Stimulated activated CD8-positive, alpha-beta memory T cell treated with anti-CD3 and anti-CD28 coated beads, Interleukin-15, amount 100 ng/mL, for 4 hours (primary cell): ENCODE measurements at places on chromosomes 13 and 19.

DNA sequence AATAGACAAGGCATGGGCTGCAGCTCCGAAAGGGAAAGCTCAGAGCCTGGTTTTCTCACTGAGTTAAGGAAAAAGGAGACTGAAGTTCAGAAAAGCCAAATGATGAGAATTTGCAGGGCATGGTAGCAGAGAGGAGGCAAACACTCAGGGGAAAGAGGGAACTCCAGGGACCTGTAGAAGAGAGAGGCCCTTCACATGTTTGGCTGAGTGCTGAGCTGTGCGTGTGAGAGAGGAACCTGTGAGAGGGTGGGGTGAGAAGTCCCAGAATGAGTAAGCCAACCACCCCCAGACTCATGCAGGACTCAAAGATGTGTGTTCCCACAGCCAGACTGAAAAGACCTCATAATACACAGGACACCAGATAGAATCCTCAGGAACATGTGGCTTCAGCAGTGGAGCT is 2.8 kb upstream of the CRYL1 start:
- no peak for DNase-seq

DNA sequence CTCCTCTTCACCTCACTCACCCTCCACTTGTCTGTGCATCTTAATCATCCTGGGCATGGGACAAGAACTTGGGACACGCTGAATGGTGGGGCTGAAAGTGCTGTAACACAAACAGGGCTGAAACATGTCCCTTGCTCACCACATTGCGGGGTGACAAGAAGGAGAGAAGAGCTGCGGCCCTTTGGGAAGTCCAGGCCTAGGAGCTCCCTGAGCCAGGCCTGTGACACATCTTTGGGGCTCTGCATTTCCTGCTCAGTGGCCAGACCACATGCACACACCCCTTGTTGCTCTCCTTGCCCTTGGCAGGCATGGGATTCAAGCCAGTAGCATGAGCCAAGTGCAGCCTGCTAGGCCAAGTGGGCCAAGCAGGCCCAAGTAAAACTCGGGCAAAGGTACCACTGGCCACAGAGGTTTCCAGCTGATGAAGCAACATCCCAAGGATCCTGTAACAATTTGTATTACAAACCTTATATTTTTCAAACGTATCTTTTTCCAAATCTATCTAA is 1384.3 kb upstream of the PCDH20 start:
- no peak for DNase-seq

GRCh38 chr13:22287343-22287920 is 616.6 kb downstream of the FGF9 start:
- DNase-seq = no peak

DNA sequence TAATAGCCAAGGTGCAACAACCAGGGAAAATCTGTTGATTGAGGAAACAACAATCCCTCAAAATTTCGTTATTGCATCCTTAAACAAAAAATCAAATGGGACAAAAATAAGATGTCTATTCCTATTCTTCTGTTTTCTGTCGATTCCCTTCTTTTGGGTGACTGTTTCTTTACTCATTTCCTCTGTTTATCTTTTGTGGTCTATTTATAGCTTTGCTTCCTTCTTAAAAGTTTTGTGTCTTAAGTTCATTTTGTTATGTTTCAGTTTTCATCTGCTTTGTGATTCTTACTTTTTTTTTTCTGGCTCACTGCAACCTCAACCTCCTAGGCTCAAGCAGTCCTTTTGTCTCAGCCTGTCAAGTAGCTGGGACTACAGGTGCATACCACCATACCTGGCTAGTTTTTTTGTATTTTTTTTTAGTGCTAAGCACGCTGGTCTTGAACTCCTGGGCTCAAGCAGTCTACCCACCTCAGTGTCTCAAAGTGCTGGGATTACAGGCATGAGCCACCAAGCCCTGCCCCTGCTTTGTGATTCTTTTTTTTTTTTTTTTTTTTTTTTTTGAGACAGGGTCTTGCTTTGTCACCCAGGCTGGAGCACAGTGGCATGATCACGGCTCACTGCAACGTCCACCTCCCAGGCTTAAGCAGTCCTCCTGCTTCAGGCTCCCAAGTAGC is 10.4 kb downstream of the ZNF146 start:
- no peak for DNase-seq

DNA sequence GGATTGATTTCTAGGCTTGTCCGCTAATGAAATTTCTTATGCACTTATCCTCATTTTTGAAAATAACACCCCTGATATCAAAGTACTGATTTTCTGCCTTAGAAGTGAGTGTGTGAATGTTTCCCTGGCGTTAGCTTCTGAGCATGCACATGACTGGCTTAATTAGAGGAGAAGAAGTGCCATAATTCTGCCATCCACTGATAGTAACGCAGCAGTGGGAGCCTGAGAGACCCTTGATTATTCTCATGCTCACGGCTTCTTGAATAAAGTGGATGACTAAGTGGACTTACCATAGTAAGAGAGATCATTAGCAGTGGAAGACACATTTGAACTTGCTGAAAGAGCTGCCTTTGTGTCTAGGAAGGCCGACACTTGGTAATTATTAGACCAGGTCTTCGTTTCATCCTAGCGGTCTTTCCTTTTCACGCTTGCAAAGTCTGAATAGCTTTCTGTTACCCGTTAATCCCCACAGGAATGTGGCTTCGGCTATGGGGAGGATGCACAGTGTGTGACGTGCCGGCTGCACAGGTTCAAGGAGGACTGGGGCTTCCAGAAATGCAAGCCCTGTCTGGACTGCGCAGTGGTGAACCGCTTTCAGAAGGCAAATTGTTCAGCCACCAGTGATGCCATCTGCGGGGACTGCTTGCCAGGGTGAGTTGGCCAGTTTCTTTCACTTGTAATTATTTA is 45.3 kb downstream of the TNFRSF19 start:
- DNase-seq = no peak

GRCh38 chr19:56949626-56950025 is 109.1 kb upstream of the PEG3 start:
- no peak for DNase-seq

DNA sequence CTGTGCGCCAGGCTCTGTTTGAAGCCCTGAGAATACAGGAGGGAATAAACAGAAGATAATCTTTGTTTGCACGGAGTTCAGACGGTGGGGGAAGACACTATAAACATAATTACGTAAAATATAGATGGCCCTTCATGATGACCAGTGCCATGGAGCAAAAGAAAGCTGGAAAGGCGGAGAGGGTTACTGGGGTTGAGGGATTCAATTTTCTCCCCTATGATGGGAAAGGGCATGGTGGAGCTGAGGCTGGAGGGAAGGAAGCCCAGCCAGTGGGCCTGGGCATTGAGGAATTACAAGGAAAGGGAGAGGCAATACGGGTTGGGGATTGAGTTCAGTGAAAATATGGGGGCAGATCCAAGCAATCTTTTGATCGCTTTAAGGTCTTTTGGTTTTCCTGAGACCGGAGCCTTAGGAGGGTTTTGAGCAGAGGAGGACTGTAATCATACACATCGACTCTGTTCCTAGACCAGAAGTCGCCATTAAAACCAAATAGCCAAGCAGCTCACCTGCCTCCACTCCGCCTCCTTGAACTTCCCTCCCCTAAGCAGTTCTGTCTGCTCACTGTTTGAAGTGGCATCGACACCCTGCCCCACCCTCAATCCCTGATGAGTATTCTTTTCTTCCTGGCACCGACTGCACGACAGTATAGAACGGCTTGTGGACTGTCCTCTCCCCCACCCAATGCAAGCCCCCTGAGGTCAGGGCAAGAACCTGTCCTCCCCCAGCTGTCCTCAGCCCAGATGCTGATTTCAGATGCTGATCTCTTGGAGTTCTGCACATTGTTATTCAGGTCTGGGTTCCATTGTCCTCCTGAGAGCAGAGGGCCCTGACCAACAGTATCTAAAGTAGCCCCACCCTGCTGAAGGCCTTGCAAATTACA is 813 bp upstream of the ZNF296 start:
- DNase-seq = no peak

- DNase-seq = no peak
Observed at GRCh38 chr19:48920949-48921348, 12.6 kb upstream of the DHDH start.

DNA sequence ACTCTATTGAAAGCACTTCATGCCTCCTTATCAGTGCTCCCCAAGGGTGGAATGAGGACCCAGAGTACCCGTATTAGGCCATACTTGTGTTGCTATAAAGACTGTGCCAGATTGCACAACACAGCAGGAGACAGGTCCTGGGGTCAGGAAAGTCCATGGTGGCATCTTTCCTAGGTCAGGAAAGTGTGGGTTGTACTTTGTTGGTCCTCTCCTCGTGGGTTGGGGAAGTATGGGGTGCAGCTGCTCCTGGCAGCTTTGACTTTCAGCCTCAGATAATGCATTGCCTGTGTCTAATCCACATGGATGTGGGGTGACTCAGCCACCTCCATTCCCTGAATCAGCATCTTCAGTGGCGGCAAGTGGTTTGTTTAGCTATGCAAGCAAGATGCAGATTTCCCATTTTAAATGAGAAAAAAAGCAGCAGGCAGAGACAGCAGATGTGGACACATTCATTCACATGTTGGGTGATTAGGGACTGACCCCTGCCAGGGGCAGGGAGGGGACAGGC is 8.4 kb upstream of the CYP2B6 start:
- no peak for DNase-seq

DNA sequence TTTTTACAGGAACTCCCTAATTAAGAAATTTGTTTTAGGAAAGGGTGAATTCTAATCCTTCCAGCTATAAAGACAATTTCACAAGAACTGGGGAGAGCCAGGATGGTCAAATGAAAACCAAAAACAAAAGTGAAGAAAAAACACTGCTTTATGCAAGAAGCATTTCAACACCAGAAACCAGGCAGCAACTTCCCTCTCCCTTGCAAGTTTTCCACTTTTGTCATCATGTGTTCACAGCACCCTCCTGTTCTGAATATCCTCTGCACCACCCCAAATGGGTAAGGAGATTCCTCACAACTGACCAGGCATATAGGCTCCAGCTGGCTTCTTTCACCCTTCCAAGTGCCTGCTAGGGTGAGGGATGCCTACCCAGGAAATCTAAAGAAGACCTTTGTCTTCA is 328.1 kb downstream of the TBC1D4 start:
- DNase-seq = no peak

GRCh38 chr13:33992881-33993336 is 175.0 kb downstream of the RFC3 start:
- DNase-seq = no peak

- DNase-seq = peak; percentile 27
Observed at GRCh38 chr13:110340812-110341444, 33.8 kb downstream of the COL4A2 start.

GRCh38 chr19:48258350-48258749 is 2.6 kb upstream of the CARD8 start:
- no peak for DNase-seq

DNA sequence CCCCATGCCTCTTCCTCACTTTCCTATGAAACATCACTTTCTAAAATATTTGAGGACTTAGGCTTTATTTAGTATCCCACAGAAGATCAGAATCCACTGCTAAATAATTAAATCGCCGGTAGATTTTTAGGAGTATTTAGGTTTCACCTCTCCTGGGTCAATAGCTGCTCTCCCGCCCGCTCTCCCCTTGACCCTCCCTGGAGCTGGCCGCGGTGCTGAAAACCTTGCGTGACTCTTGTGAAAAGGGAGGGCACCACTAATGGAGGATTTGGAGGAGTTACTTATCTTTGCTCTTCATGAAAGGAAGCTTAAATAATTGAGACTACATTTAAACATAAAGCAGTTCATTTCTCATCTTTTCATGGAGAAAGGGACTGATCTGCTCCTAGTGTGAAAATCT is 14.1 kb downstream of the POU4F1 start:
- DNase-seq = no peak

GRCh38 chr13:82292334-82292733 is 1589.9 kb downstream of the SLITRK1 start:
- no peak for DNase-seq

DNA sequence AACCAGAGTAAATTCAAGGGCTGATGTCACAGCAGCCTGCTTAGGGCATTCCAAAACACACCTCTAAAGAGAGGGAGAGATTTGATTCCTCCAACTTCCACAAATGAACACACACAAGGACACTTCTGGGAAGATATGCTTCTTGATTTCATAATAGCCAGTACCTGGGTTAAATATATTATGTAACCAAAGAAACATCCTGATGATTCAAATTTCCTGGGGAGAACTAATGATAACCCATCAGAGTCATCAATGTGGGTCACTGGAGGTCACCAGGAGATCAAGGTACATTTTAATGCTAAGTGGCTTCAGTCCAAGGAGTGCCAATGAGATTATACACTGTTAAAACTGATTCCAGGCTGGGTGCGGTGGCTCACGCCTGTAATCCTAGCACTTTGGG is 54.0 kb upstream of the DOCK9 start:
- no peak for DNase-seq

GRCh38 chr13:74889321-74889720 is 592.6 kb downstream of the TBC1D4 start:
- no peak for DNase-seq

DNA sequence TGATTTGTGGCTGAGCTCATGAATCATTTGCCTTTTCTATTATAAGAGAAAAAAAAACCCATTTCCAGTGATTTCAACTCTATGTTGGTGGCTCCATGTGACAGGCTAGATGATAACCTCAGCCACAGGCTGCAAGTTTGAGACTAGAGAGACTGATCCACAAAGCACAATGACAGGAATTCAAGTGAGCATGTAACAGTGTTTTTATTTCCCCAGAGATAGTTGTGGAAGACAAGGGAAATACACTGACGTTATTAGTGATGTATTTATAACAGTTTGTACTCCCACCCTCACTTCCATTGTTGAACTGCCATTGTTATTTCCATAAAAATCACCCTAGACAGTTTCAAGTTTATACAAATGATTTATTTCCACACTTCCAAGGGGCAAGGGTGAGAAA is 27.9 kb upstream of the EDNRB start:
- no peak for DNase-seq

GRCh38 chr19:3274245-3274941 is 49.9 kb downstream of the CELF5 start:
- DNase-seq = no peak

GRCh38 chr13:33280923-33281322 is 4.6 kb downstream of the STARD13 start:
- no peak for DNase-seq

DNA sequence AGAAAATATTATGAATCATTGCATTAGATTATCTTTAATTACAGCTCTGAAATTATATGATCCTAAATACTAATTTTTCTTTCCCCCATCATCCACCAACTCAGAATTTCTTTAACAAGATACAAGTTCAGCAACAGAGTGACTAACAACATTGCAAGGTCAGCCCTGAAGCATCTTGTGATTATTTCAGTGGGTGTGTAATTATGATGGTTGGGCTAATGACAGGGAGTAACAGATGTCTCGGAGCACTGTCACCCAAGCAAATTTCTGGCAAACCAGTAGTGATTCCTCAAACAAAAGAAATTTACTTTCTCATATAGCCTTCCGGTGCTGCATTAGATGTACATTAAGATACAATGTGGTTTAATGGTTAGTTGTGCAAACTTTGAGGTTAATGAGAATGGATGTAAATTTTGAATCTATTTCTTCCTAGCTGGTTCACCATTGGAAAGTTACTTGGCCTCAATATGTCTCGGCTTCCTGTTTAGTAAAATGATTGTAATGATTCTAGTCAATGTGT is 238.9 kb downstream of the ITGBL1 start:
- DNase-seq = no peak

- no peak for DNase-seq
Observed at GRCh38 chr19:10855879-10856522, 7.8 kb downstream of the C19orf38 start.

- no peak for DNase-seq
Observed at GRCh38 chr13:97849305-97849704, 104.2 kb upstream of the IPO5 start.

GRCh38 chr13:89673789-89674311 is 1673.6 kb upstream of the MIR17HG start:
- no peak for DNase-seq

GRCh38 chr19:18339723-18340122 is 675 bp upstream of the PGPEP1 start:
- DNase-seq = no peak

- no peak for DNase-seq
Observed at GRCh38 chr19:1459479-1459878, 9.6 kb downstream of the APC2 start.
